ENCODE measurements at places on chromosomes 12 and 14.

- DNase-seq, result no peak
Observed at GRCh38 chr14:56126637-56126913, 8.4 kb downstream of the PELI2 start.

- DNase-seq, result no peak
Observed at GRCh38 chr12:129559776-129560175, 344.0 kb downstream of the TMEM132D start.

- DNase-seq, result peak; percentile 92
Observed at GRCh38 chr12:1606021-1606622, 11.7 kb upstream of the FBXL14 start.

- no peak for DNase-seq
Observed at GRCh38 chr12:65696227-65696626, 128.1 kb upstream of the HMGA2 start.

DNA sequence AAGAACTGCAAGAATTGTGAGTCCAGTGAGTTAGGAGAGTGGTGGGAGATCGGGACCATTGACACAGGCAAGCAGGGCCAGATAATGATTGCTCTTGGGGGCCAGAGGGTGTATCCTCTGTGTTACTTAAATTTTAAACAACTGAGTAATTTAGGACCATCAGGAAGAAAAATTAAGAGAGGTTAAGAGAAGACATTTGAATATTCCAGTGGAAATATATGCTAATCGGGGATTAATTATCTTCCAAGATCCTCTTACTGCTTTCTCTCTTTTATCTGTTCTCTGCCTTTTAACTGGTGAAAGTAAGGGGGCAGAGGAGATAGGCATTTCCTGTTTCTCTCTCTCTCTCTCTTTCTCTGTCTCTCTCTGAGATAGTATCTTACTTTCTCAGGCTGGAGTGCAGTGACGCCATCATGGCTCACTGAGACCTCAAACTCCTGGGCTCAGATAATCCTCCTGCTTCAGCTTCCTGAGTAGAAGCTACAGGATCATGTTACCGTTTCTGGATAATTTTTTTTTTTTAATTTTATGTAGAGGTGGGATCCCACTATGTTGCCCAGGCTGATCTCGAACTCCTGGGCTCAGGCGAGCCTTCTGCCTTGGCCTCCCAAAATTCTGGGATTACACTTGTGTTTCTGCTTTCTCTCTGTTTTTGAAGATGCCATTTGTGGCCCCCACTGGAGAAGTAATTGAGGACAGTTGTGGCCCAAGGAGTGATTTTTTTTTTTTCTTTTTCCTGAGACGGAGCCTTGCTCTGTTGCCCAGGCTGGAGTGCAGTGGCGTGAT, 85.1 kb downstream of the DIP2B start:
- peak; percentile 25 for DNase-seq

GRCh38 chr14:24944800-24945199, 105.1 kb downstream of the STXBP6 start:
- DNase-seq, result no peak

GRCh38 chr12:46389031-46389616, 16.6 kb upstream of the SLC38A2 start:
- no peak for DNase-seq

- DNase-seq, result no peak
Observed at GRCh38 chr14:68928770-68929550, 50.1 kb downstream of the ACTN1 start.

DNA sequence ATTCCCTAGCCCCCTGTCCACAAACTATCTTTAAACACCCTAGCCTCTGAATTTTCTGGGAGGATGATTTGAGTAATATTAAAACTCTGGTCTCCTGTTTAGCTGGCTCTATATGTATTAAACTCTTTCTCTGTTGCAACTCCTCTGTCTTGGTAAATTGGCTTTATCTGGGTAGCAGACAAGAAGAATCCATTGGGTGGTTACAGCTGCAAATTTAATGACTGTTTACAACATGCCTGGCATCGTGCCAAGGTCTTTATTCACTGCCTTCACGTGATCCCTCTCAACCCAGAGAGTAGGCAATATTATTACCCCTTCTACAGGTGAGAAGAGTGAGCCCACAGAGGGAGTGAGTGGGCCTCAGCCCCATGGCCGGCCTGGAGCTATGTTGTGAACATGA, 77.8 kb upstream of the MYL2 start:
- no peak for DNase-seq

GRCh38 chr14:75968456-75968855, 13.3 kb downstream of the TGFB3 start:
- no peak for DNase-seq

GRCh38 chr14:71267007-71267513, 359.8 kb downstream of the PCNX1 start:
- peak; percentile 67 for DNase-seq

GRCh38 chr12:788288-788687, 35.9 kb downstream of the WNK1 start:
- no peak for DNase-seq

GRCh38 chr12:20120403-20120725, 248.0 kb upstream of the PDE3A start:
- no peak for DNase-seq

DNA sequence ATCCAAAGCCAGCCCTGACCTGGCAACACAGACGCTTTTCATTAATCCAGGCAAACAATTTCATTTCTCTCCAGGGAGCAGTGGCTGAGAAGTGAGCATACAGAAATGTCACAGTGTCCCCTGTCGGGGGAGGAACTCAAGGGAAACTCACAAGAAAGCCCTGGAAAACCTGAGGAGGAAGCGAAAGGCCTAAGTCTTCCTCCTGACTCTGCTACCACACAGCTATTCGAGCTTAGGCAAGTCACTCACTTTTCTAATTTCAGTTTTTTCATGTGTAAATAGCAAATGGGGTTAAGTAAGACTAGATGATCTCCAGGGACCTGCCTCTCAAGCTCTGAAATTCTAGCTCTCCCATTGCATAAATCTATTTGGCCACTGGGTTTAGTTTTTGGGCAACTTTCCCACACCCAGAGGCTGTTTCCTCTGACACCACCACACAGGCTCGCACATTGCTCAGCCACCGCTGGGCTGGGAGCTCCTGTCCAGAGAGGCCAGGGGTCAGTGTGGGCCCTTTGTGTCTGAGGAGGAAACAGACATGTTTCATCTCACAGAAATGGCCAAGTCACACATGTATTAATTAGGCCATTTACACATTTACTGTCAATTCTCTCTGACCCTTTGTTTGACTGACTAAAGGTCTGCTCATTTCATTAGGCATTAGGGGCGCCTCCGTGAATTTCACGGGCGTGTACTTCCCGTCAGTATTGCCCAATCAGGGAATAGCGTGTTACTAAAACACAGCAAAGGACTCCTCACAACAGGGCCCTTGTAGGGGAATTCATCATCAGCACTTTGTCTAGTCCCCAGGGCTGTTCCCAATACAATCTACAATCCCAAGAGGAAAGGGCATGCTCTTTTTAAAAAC, 9.8 kb upstream of the PNMA1 start:
- peak; percentile 98 for DNase-seq
